AG08396 (cell line): ENCODE measurements at places on chromosomes 11 and 22.
A peak's percentile ranks its signal among the peaks of the same experiment; 100 is the strongest.

DNA sequence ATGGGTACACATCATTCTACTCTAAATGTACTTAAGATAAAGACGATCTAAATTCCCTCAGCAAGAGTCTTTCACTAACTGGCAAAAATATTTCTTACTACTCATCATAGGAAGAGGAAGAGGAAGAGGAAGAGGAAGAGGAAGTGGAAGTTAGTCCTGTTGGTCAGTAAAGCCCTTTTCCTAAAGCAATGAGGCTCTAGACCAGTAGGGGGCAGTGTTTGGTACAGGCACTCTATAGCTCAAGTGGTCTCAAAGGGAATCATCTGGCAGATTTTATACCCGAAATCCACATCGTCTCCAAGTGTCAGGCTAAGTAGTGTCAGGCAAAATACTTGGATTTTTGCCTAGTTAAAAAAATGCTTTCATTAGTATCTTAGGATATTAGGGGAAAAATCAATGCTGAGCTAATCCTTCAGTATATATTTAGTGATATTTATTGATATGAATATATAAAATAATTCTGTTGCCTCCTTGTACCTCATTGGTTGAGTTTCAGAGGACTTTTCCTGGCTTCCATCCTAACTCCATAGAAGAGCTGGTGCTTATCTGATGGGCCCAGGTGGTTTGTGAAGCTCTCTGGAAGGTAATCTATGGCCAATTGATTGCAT is 7.7 kb downstream of the BLID start:
- no peak for DNase-seq

DNA sequence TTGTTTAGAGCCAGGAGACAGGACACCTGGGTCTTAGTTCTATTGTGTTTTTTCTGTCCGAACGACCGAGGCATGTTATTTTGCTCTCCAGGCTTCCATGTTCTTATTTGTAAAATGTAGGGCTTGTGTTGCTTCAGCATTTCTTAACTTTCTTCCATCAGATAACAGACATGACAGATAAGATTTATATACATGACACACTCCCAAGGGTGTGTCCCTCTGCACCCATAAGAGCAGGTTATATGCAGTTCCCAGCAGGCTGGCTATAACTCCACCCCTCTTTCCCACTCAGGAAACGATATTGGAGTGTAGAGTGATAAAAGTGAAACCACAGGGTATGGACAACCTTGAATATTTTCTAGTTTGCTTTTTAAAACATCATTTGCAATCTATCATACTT is 65.8 kb downstream of the APIP start:
- no peak for DNase-seq

DNA sequence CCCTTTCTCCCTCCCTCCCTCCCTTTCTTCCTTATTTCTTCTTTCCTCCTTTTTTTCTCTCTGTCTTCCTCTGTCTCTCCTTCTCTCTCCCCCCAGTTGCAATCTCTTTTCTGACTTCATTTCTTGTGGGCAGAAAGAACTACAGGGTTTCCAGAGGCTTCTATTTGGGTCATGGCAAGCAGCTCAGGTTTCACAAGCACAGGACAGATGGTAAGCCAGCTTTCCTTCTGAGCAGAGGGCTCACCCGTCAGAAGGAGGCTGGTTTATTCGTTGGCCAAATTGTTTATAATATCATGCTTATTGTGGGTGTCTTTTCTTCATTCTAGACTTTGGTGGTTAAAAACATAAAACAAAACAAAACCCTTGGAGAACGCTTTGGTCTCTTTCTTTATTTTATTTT is 58.9 kb upstream of the CLMP start:
- DNase-seq: peak; percentile 39

DNA sequence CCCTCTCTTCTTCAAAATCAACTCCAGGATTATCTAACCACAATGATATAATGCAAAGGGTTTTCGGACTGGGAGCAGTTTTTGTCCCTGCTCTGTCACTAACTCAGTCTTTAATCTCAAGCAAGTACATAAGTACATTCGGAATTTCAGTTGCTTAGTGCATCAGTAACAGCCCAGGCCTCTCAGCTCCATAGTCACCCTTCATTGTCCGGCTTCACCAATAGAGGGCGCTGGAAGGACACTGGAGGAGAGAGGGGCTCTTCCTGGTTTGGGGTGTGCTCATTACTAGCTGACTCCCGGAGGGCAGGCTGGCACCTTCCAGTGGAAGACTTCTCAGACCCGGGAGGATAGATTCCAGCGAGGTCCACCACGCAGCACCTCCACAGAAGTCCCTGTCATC is 90.4 kb upstream of the PDGFD start:
- DNase-seq: peak; percentile 3

- DNase-seq: peak; percentile 85
These were observed 10.2 kb upstream of the LRRC32 start for GRCh38 chr11:76680518-76681425.

DNA sequence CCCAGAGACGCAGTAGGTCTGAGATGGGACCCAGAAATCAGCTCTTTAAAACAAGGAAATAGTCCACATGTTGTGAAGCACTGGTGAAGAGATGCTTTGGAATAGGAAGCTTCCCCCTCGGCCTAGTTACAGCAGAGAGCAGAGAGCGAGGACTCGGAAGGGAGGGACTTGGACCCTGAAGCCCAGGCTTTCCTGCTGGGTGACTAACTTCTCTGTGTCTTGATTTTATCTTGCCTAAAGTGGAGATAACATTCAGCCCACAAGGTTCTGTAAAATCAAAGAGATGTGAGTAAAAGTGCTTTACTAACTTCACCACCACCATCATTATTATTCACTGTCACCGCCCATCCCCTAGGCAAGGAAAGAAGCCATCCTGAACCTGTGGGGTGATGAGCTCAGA is 58.4 kb downstream of the THAP12 start:
- no peak for DNase-seq

DNA sequence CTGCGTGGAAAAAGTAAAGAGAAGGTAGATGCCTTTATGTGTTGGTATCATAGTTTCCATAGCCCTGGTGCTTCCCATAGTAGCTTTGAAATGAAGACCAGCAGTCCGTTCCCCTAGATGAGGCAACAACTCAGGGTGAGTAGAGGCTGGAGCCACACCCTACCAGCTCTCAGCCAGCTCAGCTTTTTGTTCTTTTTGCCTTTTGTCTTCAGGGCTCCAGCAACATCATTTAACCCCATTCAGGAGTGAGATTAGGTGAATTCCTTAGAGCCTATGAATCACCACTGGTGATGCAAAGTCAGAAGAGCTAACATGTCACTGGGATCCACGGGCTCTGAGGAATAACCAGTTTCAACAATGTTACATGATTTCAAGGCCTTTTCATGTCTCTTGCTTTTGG is 14.0 kb upstream of the SESN3 start:
- no peak for DNase-seq
